ENCODE measurements at places on chromosomes 4 and X.

DNA sequence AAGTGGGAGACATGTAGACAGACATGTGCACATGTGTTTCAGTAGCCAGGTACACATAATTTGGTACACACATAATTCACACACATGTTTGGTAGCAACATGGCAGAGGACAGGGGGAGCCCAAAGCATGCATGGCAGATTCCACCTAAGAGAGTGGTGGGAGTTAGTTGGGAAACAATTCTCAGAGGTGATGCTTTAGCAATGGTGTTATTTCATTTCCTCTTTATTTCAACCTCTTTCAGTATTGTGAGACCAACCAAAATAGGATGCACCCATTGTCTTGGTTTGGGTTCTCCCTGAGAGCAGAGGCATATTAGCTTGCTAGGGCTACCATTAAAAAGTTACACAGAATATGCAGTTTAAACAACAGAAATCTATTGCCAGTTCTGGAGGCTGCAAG is 92.2 kb upstream of the ANXA3 start:
- DNase-seq = no peak

DNA sequence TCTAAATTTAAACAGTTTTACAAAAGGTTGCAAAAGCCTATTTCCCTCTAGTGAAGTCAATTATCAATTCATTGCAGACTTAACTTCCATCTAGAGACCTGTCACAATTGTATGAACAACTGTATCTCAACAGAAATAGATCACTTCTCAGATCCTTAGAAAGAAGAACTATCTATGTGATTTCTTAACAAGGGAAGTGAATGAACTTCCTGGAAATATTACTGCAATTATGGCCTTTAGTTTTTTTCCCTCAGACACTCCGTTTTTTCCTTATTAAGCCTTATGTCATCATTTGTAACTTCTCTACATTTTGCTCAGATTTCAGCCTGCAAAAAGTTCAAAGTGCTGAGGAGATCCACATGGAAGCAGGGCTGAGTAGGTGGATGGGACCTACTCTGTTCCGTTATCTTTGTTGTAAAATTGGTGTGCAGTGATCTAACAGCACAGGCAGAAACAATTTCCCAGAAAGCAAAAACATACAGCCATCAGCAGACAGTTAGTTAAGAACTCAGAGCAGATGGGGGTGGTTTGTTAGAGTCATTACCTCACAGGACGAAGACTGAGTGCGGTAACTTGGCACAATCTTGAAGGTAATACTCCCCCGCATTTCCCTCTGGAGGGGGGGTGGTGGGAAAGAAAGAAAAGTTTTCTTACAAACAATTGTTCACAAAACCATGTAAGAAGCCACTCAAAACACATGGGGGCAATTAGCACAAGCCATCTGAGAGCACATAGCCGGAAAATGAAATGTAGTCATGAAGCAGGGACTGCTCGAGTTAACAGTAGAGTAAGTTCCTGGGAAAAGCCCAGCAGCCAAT is 112.3 kb downstream of the NYX start:
- DNase-seq = no peak

DNA sequence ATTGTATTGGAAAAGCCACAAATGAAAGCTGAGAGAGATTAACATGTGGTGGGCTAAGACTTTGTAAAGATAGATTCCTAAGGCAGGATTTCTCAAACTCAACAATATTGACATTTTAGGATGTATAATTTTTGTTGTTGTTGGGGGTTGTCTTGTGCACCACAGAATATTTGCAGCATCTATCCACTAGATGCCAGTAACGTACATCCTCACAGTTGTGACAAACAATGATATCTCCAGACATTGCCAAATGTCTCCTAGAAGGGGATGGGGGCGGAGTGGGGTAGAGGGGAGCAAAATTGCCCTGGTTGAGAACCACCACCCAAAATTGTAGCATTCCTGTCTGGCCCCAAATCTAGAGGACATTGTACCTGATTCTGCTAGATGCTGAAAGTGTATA is 14.7 kb upstream of the CBR4 start:
- no peak for DNase-seq

GRCh38 chrX:109925656-109926055 is 77.3 kb upstream of the TMEM164 start:
- DNase-seq = no peak

GRCh38 chr4:6023731-6024130 is 5.5 kb upstream of the C4orf50 start:
- no peak for DNase-seq

- DNase-seq = no peak
These were observed 132.1 kb downstream of the NSUN7 start for GRCh38 chr4:40881851-40882250.

GRCh38 chrX:46954716-46955115 is 42.5 kb downstream of the JADE3 start:
- no peak for DNase-seq

GRCh38 chr4:37715889-37716402 is 29.8 kb upstream of the RELL1 start:
- no peak for DNase-seq

GRCh38 chrX:21655901-21656586 is 2.1 kb downstream of the KLHL34 start:
- DNase-seq = no peak

- DNase-seq = no peak
These were observed 108.0 kb downstream of the CPZ start for GRCh38 chr4:8700531-8700930.

GRCh38 chr4:133190098-133190497 is 41.0 kb downstream of the PCDH10 start:
- no peak for DNase-seq

DNA sequence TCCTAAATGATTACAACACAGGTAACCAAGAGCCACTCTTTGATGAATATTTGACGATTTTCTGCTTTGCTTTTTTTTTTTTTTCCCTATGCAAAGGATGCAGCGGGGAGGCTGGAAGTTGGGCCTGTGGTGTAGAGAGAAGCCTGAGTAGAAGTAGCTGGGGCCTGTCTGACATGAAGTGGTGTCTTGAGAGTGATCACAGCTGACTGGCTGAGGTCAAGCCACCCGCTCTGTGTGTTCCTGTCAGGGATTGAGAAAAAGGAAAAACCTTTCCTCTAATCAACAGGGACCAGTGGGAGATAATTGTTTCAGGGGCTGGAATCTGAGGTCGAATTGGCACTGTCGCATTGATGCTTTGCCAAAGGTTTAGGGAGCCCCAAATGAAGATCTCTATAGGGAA is 258.7 kb downstream of the GRIA3 start:
- no peak for DNase-seq

GRCh38 chrX:50920132-50920531 is 9.6 kb downstream of the BMP15 start:
- no peak for DNase-seq

- no peak for DNase-seq
These were observed 119.3 kb upstream of the CLNK start for GRCh38 chr4:10803713-10804343.

DNA sequence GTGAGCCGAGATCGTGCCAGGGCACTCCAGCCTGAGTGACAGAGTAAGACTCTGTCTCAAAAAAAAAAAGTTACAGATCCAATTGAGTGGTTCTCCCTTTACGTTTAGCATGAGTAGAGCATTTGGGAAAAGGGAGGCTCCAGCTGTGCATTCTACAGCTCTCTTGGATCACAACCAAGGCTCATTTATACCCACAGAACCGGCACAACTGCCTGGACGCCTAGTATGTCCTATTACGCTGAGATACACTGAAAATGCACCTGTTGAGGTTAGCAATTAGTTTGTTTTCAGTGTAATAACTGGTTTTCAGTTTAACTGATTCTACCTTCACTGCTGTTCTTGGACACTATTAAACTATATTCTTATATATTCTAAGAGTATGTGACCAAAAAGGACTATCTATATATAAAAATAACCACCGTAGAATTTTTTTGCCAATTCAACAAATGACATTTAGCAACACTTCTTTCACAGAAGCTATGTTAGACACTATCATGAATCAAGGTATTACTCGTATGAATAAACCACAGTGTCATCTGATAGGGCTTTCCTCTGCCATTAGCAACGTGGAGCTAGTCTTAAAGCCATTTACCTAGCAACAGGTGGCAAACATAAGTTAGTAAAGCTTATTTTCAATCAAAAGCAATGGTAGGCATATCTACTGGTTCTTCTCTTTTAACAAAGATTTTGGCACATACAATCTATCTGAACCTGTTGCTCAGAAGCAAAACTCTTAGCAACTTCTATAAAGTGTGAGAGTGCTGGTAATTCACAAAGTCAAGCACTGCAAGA is 3.6 kb downstream of the OTUD4 start:
- no peak for DNase-seq

All from substantia nigra (tissue), 51 donors.